Chondrocyte (in vitro differentiated cells): ENCODE measurements at places on chromosomes 5 and 9. TPM values are rescaled to one million over a fixed set of nuclear protein-coding genes. Genes with fewer than 3 reads are reported as not detected.

Gene DIPK1B
- total RNA-seq: 8.2 to 9.2 TPM (median 8.5 TPM) in 3 replicates

DNA sequence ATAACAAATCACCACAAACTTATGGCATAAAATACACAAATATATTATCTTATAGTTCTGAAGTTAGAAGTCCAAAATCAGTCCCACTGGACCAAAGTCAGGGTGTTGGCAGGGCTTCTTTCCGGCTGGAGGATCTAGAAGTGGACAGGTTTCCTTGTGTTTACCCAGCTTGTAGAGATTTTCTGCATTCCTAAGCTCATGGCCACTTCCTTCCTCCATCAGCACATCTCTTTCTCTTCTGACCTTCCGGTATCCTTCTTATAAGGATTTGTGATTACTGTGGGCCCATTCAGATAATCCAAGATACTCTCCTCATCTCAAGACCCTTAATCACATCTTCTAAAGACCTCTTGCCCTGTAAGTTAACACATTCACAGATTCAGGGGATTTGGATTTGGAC, 97.6 kb downstream of the RAB3C start:
- no peak overlapping the region for H3K4me3 ChIP-seq
- H3K36me3 ChIP-seq: no peaks in the 10 kb centered on the region
- no peaks in the 10 kb centered on the region for H3K4me1 ChIP-seq
- peaks cover 3% of the 10 kb centered on the region for H3K27me3 ChIP-seq
- no peak overlapping the region for H3K27ac ChIP-seq

Gene ARHGEF39
- 0.79 to 2.3 TPM (median 0.85 TPM) in 3 replicates for total RNA-seq

Gene SH3GL2
- total RNA-seq: 0.07 TPM in 1 of 3 replicates, not detected in the others

Gene FBP2
- total RNA-seq: not detected in 3 replicates

GRCh38 chr9:131502781-131503625, at the start of gene POMT1:
Gene POMT1, plus strand, starts transcription at chr9:131502918. Its CDS starts 1,301 bp downstream, at chr9:131504219.
- H3K36me3 ChIP-seq: peaks cover 10% of the 10 kb centered on the region
- peak within 1 kb of the TSS; percentile 65 for H3K27ac ChIP-seq
- peaks cover 27% of the 10 kb centered on the region for H3K4me1 ChIP-seq
- DNase-seq: no peak

GRCh38 chr9:4640027-4640426, 22.1 kb upstream of the PLPP6 start:
- peaks cover 4% of the 10 kb centered on the region for H3K4me1 ChIP-seq
- DNase-seq: no peak

DNA sequence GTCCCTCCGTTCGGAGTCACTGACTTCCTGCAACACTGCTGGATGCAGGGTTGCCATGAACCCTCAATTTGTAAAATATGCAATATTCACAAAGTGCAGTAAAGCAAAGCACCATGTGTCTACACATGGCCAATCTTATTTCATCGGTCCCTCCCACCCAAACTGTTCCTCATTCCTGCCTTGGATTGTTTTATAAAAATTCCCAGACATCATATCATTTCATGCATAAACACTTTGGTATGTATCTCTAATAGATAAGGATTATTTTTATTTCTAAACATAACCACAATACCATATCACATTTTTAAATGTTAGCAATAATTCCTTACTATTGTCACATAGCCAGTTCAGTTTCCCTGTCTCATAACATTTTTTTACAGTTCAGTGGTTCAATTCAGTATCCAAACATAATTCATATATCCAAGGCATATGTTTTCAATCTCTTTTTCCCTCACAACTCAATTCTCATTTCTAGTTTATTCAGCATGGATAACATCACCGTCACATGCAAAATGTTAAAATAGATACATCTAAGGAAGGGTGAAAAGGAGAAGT, 82.0 kb upstream of the PCAT7 start:
- no peak overlapping the region for H3K4me3 ChIP-seq
- DNase-seq: no peak
- H3K27me3 ChIP-seq: no peaks in the 10 kb centered on the region
- peaks cover 13% of the 10 kb centered on the region for H3K36me3 ChIP-seq
- H3K4me1 ChIP-seq: peaks cover 23% of the 10 kb centered on the region

- no peak for DNase-seq
- H3K4me3 ChIP-seq: no peak overlapping the region
- no peaks in the 10 kb centered on the region for H3K27me3 ChIP-seq
- H3K27ac ChIP-seq: no peak overlapping the region
- H3K36me3 ChIP-seq: peaks cover 1% of the 10 kb centered on the region
- H3K4me1 ChIP-seq: peaks cover 25% of the 10 kb centered on the region
Measured at GRCh38 chr5:138948471-138949222, 73.5 kb upstream of the LRRTM2 start.

DNA sequence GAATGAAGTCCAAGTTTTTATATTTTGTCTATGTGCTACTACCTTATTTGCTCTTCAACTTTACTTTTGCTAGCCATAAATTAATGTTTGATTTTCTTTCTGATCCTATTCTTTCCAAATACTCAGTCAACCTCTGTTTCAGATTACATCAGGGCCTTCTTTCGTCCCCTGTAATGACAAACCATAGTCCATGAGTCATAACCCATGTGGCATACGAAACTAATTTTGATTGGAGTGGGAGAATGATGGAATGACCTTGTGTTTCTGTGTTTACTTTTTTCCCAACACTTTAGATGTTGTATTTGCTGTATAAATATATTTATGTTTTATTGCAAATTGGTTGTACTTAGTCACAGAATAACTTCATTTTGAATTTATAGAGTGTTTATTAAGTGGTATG, 1043.1 kb downstream of the DTWD2 start:
- H3K36me3 ChIP-seq: peaks cover 5% of the 10 kb centered on the region
- peaks cover 4% of the 10 kb centered on the region for H3K4me1 ChIP-seq
- no peak overlapping the region for H3K27ac ChIP-seq
- H3K27me3 ChIP-seq: no peaks in the 10 kb centered on the region

- no peaks in the 10 kb centered on the region for H3K4me1 ChIP-seq
- DNase-seq: no peak
- H3K27me3 ChIP-seq: peaks cover 2% of the 10 kb centered on the region
- no peaks in the 10 kb centered on the region for H3K36me3 ChIP-seq
Measured at GRCh38 chr9:138116521-138116920, 238.9 kb downstream of the CACNA1B start.

DNA sequence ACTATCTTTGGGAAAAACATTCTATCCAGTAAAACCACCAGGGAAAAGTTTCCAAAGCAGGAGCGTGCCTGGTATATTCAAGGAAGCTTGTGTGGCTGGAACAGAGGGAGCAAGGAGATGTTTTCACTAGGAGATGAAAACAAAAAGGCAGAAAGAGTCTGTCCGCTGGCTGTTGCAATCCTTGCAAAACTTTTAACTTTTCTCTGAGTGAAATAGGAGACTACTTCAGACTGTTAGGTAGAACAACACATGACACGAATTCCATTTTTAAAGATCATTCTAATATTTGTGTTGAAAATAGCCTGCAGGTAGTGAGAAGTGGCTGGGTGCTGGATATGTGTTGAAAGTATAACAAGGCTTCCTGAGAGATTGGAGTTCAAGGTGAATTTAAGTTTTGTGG, 69.5 kb downstream of the PRR16 start:
- no peak overlapping the region for H3K4me3 ChIP-seq
- H3K27ac ChIP-seq: peak overlapping the region; percentile 47
- no peak for DNase-seq

DNA sequence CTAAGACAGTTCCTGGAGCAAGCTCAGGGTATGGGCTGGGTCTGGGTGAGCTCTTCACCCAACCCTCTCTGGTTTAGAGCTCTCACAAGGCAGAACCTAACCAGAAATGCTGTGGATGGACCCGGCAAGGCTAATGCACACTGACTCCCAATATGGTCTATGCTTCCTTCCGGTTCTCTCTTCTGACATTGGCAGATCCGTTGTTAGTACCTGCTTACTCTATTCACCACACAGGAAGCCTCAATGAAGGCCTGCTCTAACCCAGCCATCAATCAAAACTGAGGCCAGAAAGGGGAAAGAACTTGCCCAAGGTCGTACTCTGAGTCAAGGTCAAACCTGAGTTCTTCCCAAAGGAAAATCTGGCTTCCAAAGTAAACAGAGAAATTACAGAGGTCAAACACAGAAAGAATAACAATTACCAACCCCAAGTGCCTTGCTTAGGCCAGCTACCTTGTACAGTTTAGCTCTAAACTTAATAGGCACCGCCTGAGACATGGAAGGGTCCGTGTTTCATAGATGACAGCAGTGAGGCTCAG, 46.0 kb upstream of the AKNA start:
- H3K4me3 ChIP-seq: no peak overlapping the region
- no peak for DNase-seq
- no peaks in the 10 kb centered on the region for H3K4me1 ChIP-seq
- H3K36me3 ChIP-seq: no peaks in the 10 kb centered on the region
- H3K27ac ChIP-seq: no peak overlapping the region

DNA sequence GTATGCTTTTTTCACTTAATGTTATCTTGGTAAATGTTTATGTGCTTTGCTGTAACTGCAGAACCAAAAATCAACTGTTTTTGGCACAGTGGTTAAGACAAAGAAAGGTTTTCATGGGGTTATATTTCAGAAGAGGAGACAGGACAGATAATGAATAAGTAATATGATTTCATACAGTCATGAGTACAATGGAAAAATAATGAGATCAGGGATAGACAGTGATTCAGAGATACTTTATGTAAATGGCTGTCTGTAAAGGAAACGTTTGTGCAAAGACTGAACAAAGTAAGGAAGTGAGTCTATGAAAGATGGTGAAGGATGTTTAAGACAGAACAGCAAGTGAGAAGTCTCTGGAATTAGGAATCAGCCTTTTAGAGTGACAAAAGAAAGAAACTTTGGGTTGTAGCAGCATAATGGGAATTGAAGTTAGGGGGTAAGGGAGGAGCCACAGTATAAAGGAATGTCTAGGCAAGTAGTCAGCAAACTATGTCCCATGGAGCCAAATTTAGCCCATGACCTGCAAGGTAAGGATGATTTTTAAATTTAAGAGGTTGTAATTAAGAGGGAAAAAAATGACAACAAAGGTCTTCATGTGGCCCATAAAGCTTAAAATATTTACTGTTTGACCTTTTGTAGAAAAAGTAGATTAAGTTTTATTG, 55.0 kb downstream of the TNPO1 start:
- H3K4me1 ChIP-seq: peaks cover 9% of the 10 kb centered on the region
- H3K27ac ChIP-seq: peak overlapping the region; percentile 15
- no peak overlapping the region for H3K4me3 ChIP-seq
- peaks cover 21% of the 10 kb centered on the region for H3K36me3 ChIP-seq
- no peaks in the 10 kb centered on the region for H3K27me3 ChIP-seq

DNA sequence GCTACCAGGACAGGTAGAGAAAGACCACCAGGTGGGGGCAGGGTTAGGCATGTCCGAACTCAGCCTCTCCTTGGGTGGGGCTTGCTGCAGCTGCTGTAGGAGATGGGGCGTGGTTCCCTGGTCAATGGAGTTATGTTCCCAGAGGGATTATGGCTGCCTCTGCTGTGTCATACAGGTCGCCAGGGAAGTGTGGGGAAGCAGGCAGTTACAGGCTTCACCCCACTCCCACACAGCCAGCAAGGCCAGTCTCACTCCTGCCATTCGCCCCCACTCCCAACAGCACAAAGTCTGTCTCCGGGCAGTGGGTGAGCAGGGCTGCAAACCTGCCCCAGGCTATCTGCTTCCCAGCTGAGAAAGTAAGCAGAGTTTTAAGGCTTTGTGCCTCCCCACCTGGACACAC, 20.0 kb upstream of the CEP72 start:
- no peak overlapping the region for H3K4me3 ChIP-seq
- peaks cover 30% of the 10 kb centered on the region for H3K27me3 ChIP-seq
- peaks cover 23% of the 10 kb centered on the region for H3K4me1 ChIP-seq
- H3K27ac ChIP-seq: no peak overlapping the region
- peak; percentile 52 for DNase-seq

- peaks cover 12% of the 10 kb centered on the region for H3K36me3 ChIP-seq
- H3K27ac ChIP-seq: no peak overlapping the region
- H3K27me3 ChIP-seq: no peaks in the 10 kb centered on the region
- peaks cover 17% of the 10 kb centered on the region for H3K4me1 ChIP-seq
- no peak for DNase-seq
- H3K4me3 ChIP-seq: no peak overlapping the region
Measured at GRCh38 chr9:121154782-121155181, 46.9 kb downstream of the RAB14 start.

DNA sequence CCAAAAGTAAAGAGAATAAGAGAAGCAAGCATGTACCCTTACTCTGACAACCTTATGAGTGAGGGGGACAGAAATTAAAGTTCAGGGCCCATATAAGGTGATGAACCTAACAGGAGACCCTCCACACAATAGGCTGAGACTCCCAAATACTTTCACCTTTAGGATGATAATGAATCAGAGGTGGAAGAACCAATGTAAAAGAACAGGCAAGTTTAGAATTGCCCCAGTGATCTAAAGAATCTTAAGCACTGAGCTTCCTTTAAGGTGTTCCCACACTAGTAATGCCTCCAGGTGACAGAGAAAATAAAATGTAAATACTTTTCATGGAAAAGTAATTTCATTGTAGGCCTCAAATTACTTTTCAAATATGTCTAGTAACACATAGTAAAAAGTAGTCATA, 8.2 kb upstream of the FAM151B start:
- no peaks in the 10 kb centered on the region for H3K27me3 ChIP-seq
- no peak for DNase-seq
- peaks cover 6% of the 10 kb centered on the region for H3K4me1 ChIP-seq
- H3K27ac ChIP-seq: no peak overlapping the region
- H3K36me3 ChIP-seq: peaks cover 44% of the 10 kb centered on the region
- no peak overlapping the region for H3K4me3 ChIP-seq

Gene BASP1
- 181 to 189 TPM (median 182 TPM) in 3 replicates for total RNA-seq

Gene DOCK8
- 0.17 TPM in 1 of 3 replicates, not detected in the others for total RNA-seq

Gene IL5
- not detected in 3 replicates for total RNA-seq

DNA sequence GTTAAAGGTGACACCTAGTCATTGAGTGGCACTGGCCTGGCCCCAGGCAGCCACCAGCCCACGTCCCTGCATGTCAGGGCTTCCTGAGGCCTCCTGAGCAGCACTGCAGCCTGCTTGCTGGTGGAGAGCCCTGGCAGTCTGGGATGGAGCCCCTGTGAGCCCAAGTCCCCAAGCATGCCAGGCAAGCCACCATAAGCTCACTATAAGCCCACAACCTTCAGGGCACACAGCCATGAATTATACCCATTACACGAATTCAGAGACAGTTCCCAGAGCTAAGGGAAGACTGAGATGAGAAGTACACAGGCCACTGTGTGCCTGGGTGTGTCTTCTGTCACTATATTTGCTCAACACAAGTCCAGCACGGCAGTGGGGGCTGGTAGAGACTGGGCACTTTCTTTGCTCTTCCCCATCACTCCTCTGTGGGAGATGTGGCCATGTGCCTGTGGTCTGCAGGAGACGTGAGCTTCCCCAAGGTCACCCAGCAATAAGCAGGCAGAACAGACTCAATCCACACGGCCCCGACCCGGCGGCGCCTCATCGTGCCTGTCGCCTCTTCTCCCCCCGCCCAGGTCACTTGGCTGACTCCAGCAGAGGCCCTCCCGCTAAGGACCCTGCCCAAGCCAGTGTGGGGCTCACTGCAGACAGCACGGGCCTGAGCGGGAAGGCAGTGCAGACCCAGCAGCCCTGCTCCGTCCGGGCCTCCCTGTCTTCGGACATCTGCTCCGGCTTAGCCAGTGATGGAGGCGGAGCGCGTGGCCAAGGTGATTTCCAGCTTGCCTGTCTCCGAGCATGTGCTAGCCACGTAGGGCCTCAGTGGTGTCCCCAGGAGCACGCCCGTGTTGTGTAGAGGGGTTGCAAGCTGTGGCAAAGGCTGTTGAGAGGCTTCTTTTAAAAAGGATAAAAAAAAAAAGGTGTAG, 114.8 kb downstream of the WNK2 start:
- H3K27me3 ChIP-seq: peaks cover 24% of the 10 kb centered on the region
- no peaks in the 10 kb centered on the region for H3K36me3 ChIP-seq
- H3K27ac ChIP-seq: no peak overlapping the region
- H3K4me3 ChIP-seq: no peak overlapping the region
- peak; percentile 88 for DNase-seq
